ENCODE measurements at places on chromosomes 16 and 17. TPM values are rescaled to one million over a fixed set of nuclear protein-coding genes. Genes with fewer than 3 reads are reported as not detected.
A peak's percentile ranks its signal among the peaks of the same experiment; 100 is the strongest.

DNA sequence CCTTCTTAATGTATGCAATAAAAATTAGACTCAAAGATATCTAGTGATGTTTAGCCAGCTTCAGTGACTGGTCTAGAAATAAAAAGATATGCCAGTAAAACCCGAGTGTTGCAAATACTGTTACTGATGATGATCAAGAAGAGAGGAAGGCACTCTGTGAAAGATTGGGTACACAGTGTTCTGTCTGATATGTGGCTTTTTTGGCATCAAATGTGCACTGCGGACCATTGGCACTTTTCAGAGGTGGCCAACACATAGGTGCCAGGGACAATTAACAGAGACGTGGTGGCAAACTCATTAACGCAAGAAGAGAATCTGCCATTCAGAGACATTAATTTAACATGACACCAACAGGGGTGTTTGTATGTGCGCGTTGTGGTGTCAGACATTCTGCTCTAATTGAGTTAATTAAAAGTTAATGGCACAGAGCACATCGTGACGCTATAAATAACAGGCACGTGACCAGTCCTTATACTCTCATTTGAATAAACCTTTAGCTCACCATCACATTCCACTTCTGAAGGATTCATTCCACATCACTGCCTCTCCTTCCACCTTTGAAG lies 549.3 kb upstream of the HSBP1 start:
- DNase-seq, result no peak

- no peak for DNase-seq
Measured at GRCh38 chr17:41682631-41683030, 6.1 kb upstream of the EIF1 start.

GRCh38 chr17:4551141-4551540 lies 4.0 kb downstream of the MYBBP1A start:
- peak; percentile 41 for DNase-seq

Gene DPEP2NB
- total RNA-seq, result not detected

Gene LPCAT2
- 9.9 TPM for total RNA-seq
